ENCODE measurements at places on chromosomes 5 and 9.

DNA sequence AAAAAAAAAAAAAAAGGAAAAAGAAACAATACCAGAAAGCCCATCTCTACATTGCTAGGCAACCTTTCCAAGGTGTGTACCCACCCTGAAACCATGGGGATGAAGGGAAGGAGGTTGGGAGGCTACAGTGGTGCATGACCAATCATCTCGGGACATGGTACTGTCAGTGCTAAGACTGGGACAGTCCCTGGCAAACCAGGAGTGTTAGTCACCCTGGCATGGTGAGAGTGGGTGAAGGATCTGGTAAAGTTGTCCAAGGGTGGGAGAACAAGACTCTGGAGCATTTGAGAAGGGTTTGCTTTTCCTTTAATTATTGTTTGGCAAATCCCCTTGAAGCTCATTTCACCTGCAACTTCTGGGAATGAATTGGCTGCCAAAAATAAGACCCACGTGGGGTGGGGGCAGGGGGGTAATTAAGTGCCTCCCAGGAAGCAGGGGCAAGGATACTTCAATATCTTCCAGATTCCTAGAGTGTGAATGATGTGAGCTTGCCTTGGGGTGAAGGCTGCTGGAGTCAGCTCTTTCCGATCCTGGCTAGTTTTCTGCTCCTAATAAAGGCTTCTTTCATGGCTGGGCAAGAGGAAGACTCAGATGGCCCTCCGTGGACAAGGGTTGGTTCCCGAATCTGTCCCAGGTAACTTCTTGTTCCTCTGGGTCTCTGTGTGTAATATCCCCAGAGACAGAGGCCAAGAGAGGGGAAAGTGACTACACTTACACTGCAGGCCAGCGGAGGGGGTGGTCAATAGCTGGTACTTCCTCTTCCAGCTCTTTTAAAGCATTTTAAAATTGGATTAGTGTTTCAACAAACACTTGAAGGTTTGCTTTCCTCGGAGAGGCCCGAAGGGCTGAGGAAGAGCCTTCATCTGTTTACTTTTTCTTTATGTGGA, 61.6 kb upstream of the SPRY4 start:
- no peak for DNase-seq

DNA sequence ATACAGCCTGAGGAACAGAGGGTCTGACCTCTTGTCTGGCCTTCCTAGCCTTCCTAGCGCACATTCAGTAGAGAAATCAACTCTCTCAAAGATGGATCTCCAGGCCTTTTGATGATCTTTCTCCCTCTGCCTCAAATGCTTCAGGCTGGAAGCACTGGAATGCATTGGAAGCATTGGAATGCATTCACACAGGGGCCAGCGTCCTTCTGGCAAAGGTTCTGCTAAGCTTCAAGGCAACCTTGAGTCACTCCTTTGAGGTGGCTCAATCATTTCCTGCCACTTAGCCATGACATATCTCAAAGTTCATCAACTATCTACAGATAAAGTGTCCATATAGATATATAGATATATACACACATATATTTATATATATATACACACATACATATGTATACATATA, 42.9 kb downstream of the OR2K2 start:
- DNase-seq: no peak

DNA sequence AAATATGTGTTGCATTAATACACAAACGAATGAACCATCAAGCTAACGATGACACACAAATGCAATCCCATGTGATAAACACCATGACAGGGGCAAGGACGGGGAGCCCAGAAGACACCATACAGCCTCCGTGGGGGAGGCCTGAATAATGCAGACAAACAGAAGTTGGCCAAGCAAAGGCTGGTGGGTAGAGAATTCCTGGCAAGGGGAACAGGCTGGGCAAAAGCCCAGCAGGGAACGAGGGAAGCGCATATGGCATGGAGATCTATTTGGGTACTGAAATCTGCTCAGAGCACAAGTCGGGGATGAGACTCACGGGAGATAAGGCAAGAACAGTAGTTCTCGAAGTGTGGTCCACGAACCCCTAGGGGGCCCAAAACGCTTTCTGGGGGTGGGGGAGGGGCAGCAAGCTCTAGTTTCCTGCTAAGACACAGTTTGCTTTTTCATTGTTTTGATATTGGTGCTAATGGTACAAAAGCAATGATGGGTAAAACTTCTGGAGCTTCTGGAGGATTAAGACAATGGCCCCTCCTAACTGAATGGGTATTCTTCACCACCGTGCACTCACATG, 42.9 kb upstream of the FBXW11 start:
- DNase-seq: no peak

DNA sequence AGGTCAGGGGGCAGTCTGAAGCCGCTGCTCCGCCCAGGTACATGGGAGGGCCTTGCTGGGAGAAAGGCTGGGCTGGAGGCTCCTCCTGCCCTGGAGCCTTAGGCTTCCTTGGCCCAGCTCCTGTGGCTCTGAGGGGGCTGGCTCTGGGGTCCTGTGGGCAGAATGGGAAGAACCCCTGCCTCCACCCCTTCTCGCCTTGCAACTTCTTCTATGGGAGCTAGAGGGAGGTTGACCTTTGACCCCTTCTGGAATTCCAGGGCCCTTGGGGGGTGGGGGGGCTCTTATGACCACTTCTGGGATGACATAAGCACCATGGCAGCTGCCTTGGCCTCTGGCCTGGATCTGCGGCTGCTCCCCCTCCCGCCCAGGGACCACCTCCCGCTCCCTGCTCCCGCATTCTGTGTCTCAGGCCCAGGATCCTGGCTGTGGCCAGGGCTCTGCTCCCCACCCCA, 32.2 kb downstream of the IER5L start:
- DNase-seq: no peak
